Stimulated activated CD4-positive, alpha-beta T cell treated with anti-CD3 and anti-CD28 coated beads, Interleukin-4, amount 100 ng/mL, for 24 hours (primary cell): ENCODE measurements at places on chromosomes 12 and 14.

- DNase-seq: no peak
Measured at GRCh38 chr12:89909753-89910152, 201.1 kb upstream of the ATP2B1 start.

GRCh38 chr14:33567023-33567728 lies 383.7 kb downstream of the EGLN3 start:
- DNase-seq: no peak

DNA sequence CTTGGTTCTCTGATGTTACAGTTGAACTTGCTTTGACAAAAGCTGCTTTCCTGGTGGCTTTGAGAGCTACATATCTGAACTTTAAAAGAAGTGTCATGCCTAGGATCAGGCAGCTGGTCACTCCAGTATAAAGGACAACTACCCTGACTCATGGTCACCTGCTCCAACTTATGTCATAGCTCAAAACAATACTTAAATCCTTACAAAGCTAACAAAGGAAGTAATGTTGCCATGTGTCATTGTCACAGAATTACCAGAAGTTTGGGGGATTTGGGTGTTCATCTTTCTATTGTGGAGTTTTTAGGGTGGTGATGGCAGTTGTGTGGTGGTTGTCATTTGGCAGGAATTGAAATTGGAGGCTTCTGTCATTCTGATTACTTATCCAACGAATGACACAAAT lies 1.8 kb upstream of the TCP11L2 start:
- DNase-seq: no peak

GRCh38 chr12:112167718-112168525 lies 42.6 kb downstream of the TRAFD1 start:
- no peak for DNase-seq

DNA sequence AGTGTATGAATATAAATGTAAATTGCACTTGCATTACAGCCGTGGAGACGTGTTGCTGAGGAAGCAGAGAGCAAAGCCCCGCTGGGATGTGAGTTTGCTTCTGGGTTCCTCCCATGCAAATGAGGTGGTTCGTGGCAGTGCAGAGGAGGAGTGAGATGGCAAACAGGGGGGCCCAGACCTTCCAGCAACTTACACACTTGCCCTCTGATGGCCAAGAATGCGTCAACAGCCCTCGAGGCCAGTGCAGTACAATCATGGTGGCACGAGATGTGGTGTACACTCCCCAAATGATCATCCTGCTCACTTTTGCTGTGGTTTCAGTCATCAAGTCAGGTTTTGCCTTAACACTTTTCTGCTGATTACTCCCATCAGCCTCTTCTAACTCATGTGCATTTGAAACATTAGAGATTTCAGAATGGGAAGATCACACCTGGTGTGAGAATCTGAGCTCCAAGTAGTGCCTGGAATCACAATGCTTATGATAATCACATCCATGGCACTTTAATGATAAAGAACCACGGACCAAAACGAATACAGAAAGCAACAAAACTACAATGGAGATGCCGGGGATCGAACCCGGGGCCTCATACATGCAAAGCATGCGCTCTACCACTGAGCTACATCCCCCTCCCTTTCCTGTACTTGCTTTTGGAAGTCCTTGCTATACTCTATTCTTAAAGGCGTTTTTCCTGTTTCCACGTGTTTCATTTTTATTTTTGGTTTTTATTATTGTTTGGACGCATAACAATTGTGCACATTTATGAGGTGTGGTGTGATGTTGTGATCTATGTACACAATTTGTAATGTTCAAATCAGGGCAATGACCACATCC lies 7.0 kb upstream of the UBC start:
- DNase-seq: peak; percentile 88

- DNase-seq: no peak
Measured at GRCh38 chr14:38419579-38419978, 163.7 kb upstream of the CLEC14A start.

DNA sequence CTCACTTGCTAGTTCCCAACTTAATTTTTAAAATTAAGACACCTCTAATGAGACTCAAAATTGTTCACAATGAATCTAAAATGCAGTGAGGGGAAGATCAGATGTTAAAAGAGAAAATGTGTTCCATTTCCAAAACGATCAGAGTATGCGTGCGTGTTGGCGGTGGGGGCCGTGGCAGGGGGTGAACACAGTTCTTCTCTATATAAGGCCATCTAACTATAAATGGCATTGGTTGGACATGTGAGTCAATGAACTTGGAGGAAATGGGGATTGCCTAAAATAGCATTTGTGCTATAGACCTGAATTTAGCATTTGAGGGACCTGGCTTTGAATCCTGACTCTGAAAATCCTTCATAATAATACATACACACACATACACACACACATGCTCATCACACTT lies 149.4 kb downstream of the FOXN3 start:
- no peak for DNase-seq

GRCh38 chr12:107557589-107558100 lies 128.0 kb upstream of the PWP1 start:
- no peak for DNase-seq

DNA sequence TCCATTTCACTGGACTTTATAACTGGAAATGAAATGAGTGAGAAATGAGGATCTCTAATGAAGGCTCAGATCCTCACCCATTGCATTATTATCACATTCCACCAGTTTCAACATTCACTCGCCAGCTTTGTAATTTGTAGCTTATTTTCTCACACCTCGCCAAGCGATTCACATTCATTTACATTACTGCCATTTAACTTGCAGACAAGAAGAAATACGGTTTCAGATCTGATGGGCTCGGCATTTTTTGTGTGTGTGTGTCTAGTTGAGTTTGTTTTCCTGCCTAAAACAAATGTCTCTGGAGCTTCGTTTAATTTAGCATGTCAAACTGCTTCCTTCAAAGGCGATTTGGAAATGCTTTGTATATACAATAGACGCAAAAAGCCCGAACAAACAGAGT lies 132.2 kb downstream of the FLRT2 start:
- DNase-seq: no peak
